ENCODE measurements at places on chromosomes 1 and 21. TPM values are rescaled to one million over a fixed set of nuclear protein-coding genes. Genes with fewer than 3 reads are reported as not detected.

GRCh38 chr21:20944139-20944538 lies 54.1 kb upstream of the NCAM2 start:
- DNase-seq: no peak

DNA sequence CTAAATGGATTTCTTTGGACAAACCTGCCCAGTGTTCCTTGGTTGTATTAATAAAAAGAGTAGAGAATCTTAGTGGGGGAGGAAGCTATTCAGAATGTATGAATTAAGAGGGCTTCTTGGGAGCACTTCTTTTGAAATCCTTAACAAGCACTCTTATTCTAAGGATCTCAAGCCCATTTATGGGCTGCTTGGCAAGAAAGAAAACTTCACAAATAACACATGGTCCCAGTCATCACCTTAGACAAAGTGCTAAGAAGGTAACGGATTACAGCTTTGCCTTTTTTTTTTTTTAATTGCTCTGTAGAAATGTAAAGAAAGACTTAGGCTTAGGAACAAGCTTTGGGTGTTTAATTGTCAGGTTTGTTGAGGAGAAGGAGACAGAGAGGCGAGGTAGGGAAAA lies 76.6 kb upstream of the IPO9 start:
- DNase-seq: no peak

DNA sequence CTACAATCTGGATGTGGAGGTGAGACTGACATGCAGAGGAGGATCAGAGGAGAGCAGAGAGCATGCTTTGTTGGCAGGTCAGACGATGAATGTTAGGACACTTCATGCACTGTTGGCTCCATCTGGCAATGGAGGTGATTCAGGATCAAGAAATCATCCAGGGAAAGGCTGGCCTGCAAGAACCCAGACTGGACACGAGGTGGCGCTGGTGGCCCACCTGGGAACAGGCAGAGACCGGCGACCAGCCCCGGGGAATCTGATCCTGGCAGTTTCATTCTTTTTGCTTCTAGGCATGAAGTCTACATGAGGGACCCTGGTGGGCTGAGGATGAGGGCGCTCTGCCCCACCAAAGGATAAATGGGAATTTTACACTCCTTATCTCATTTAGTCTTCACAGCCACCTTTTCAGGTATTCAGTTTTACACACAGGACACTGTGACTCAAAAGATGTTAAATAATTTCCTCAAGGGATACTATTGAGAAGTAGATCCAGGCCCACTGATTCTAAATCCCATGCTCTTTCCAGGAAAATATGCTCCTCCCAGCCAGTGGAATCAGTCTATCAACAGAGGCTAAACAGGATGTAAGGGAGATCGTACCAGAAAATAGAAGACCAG lies 26.2 kb upstream of the SCMH1 start:
- DNase-seq: peak; percentile 69

- no peak for DNase-seq
Observed at GRCh38 chr1:201806801-201807200, 22.2 kb upstream of the IPO9 start.

OR2T35 gene
- total RNA-seq: not detected

DNA sequence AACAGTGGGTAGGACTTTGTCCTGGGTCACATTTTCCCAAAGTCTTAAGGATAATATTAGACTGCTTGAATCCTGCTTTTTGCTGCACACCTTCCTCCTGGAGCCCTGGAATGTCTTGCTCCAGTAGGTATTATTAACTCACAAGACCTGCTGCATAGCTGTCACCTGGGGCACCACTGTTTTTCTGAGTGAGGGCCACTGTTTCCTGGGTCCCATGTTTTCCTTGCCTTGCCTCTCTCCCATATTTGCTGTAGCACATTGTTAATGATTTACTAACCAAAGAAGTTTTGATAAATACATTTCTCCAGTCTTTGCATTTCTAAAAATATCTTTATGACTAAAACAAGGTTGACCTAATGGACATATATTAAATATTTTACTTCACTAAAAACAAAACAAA lies 22.5 kb upstream of the FCAMR start:
- DNase-seq: no peak
